ENCODE measurements at places on chromosomes 13 and 19.

GRCh38 chr13:98581381-98581780 lies 4.5 kb upstream of the STK24 start:
- peak; percentile 57 for DNase-seq

DNA sequence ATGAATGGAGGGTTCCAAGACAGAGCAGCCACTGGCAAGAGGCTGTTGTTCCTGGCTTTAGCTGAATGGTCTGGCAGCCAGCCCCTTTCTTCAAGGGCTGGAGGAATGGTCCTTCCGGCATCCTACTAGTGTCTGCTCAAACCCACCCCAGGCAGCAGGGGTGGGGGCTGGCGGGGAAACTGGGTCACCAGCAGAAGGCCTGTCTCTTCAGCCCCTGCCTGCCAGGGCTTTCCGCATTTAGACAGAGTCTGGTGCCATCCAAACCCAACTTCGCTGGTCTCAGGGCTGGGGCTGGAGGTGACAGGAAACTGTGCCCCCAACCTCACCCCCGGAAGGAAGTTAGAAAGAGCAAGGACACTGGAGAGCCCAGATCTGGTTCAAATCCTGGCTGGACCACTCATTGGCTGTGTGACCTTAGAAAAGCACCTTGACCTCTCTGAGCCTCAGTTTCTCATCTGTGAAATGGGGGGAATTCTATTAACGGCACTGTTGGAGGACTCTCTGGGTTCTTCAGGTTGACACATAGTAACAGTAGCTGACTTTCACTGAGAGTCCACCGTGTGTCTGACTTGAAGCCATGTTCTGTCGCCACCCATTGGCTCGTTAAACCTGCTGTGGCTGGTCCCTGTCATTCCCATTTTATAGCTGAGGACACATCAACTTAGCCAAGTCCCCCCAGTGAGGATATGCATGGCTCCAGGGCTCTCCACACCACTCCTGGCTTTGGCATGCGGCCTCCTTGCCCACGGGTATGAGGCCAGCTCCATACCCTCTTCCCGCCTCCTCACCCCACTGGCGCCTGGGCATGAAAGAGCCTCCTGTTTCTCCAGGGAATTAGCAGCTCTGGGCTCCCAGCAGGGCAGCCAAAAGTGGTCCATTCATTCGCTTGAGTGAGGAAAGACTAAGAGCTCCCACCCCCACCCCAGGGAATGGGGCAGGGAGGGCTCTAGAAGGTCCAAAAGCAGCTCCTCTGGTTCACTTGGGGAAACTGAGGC lies 2.5 kb upstream of the NR2C2AP start:
- DNase-seq = no peak

- no peak for DNase-seq
These were observed 8.0 kb upstream of the MEDAG start for GRCh38 chr13:30898070-30898469.

- no peak for DNase-seq
These were observed 793.5 kb downstream of the OLFM4 start for GRCh38 chr13:53822136-53822535.

DNA sequence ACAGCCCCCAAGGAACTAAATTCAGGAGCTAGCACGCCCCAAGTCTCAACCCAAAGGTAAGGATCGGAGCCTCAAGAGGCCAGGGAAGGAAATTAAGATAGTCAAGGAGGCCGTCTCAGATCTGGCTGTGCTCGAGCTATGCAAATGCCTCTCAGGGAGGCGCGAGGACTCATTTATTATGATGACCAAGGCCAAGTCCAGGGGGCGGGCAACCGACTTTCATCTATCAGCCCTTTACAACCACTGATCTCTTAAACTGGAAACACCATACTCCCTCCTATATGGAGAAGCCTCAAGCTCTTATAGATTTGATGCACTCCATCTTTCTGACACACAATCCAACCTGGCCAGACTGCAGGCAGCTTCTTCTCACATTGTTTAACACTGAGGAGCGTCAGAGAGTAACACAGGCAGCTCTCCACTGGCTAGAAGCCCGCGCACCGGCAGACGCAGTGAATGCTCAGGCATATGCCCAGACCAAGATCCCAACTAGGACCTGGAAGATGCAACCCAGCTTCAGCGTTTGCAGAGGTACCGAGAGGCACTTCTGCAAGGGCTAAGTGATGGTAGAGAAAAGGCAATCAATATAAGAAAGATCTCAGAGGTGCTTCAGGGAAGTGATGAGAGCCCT lies 9.6 kb upstream of the SLC15A1 start:
- DNase-seq = no peak

DNA sequence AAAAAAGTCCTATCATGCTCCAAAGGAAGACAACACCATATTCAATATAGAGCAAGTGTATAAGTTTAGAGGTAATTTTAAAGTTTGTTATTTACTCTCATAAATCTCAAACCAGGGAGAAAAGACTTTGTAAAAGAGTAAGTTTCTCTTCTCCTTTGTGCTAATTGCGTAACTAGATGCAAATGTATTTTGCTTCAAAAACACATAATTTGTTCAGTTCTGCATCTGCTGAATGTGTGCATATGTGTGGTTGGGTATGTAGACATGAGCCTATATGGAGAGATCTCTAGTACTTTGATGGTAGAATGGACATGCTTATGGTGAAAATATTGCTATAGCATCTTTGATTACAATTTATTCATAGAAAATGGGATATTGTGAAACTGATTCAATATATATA lies 17.8 kb upstream of the MIR17HG start:
- peak; percentile 2 for DNase-seq

- DNase-seq = no peak
These were observed 19.1 kb downstream of the ZNF575 start for GRCh38 chr19:43552198-43552450.

DNA sequence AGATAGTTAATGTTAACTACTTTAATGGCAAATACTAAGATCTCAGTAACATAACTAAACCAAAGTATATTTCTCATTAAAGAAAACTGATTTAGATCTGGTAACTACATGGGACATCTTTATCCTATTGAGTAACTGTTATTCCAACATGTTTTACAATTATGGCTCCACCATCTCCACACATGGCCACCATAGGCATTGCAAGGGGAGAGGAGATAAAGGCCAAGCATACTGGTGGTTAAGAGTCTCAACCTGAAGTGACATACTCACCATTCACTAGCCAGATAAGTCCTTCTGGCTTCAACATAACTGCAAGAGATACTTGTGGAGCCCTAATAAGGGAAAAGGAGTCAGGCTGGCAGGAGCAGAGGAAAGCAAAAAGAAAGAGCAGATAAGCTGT lies 1586.4 kb upstream of the SPRY2 start:
- DNase-seq = no peak

DNA sequence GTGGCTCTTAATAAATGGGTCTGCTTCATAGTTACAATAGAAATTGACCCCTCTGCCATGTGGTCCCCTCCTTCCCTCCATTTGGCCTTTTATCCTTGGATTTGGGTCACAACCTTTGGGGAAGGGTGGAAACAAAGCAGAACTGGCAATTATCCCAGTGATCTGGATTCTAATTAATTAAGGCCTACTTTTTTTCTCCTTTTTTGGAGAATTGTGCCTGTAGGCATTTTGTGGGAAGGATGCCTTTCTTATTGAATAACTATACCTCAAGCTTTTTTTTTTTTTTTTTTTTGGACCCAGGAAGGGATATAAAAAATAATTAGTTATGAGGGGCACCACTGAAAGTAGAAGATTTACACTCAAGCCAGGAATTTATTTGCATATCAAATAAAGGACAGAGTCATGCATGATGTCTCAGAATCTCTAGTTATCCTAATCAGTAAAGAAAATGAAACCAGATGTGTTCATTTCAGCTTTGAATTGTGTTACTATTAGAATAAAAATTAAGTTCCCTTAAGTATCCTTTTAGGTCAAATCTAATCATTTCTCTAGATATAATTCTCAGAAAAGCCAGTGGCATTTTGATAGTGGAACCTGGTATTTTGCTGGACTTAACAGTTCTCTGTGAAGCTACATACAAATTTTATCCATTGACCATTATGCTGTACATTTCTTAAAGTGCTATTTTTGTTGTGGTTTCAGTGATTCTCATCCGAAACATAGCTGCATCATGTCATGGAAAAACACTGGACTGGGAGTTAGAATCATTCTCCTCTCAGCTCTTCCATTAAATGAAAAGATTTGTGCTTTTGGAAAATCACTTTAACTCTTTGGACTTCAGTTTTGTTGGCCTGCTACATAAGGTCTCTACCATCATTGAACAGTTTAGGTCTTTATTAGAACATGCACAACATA lies 129.3 kb downstream of the KCNRG start:
- DNase-seq = no peak

GRCh38 chr19:35432911-35433310 lies 15.1 kb upstream of the FFAR2 start:
- DNase-seq = peak; percentile 47

- DNase-seq = no peak
These were observed 5.9 kb downstream of the TRAPPC6A start for GRCh38 chr19:45172173-45172572.

DNA sequence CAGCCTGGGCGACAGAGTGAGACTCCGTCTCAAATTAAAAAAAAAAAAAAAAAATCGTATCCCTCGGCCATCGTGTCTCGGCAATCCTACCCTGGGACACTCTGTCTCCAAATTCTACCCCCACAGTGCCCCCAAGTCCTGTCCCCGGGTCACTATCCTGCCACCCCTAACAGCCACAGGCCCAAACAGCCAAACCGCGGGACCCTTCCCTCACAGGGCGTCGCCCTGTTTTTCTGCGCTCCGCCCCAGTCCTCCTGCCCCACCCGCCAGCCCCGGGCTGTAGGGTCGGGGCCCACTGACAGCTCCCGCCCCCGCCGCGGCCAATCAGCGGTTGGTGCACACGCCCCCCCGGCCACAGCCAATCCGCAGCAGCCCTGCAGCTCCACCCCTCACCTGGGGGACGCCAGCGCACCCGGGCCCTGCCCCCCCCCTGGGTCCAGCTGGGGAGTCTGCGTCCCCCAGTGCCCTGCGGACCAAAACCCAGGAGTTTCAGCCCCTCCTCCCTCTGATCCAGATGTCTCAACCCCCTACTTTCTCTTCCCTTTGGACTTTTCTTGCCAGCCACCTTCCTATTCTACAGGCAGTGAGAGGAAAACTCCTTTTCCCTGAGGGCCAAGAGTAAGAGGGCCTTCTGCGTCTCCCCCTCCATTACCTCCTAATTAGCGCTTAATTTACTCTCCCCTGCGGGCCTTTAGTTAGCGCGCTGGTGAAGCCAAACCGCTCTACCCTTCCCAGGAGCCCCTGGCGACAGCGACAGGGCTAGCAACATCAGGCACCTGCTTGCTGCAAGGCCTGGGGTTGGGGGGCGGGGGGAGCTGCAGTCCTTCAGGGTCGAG lies 1.5 kb upstream of the BCAT2 start:
- no peak for DNase-seq

DNA sequence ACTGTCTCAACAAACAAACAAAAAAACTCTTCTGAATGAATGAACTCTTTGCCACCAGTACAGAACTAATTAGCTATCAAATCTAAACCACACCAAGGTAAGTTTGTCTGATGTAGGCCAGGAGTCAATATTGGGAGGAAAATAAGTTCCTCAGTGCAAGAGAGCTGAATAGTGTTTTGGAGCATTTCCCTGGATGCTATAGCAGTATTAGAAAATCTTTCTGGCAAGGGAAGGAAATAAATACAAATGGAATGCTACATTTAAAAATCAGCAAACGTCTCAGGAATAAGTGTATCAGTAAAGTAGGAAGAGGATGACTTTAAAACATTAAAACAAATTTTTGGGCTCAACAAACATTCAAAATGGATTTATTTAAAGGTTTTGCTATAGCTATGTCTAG lies 81.3 kb upstream of the TMTC4 start:
- no peak for DNase-seq

DNA sequence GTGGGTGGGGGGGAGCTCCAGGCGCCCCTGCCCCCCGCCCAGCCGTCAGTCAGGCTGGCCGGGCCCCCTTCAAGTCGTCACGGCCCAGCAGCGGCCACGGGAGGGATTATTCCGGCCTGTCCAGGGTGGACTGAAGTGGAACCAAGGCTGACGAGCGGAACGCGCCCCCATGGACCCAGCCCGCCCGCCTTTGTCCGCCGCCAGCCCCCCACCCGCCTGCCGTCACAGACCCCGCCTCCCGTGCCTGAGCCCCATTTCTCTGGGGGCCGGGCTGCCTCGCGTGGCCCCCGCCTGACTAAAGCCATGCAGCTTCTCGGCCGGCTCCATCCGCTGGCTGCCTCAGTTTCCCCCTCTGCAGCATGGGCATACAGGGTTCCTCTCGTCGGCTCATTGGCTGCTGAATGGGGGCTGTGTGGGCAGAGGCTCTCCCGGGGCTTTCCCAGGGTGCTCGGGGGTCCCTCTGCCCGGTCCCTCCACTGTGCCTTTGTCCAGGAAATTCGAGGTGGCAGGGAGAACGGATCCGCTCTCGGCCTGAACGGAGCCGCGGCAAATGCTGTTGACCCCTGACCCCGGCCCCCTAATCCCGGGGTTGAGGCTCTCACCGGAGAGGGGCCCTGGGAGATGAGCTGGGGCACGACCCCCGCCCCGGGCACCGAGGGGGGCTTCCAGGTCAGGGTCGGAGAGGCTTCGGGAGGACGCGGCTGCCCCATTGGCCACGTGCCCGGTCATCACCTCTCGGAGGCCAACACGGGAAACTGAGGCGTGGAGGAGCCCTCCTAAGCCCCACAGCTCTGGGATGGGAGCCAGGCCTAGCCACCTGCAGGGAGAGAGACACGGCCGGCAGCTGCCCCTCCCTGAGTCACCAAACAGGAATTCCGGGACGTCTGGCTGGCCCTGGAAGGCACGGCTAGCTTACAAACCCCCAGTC lies 27.4 kb downstream of the EFNA2 start:
- DNase-seq = no peak

DNA sequence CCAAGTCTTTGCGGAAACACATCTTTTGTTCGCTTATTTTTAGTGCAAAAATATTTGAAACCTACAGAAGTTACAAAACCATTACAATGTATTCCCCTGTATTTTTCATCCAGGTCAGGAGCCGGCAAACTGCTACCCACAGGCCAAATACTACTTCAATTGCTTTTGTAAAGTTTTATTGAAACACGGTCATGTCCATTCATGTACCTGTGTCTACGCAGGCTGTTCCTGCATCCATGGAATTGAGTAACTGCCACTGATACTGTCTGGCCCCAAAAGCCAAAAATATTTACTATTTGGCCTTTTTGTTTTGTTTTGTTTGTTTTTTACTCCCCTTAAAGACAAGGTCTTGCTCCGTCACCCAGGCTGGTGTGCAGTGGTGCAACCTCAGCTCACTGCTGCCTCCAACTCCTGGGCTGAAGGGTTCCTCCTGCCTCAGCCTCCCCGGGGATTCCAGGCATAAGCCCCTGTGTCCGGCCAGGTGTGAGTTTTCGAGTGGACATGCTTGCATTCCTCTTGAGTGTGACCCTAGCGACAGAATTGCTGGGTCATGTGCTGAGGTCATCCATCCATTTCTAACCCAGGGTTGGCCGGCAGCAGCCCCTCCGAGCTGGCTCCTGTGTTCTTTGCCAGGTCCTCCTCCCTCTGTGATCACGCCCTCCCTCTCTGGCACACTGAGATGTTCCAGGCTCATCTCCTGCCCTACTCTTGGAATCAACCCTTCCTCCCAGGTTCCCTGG lies 10.9 kb upstream of the S1PR4 start:
- DNase-seq = no peak

GRCh38 chr19:43320546-43320945 lies 32.9 kb upstream of the CD177 start:
- DNase-seq = no peak

- DNase-seq = no peak
These were observed 12.6 kb downstream of the GPATCH1 start for GRCh38 chr19:33093420-33094210.

- DNase-seq = no peak
These were observed 240.9 kb downstream of the LIG4 start for GRCh38 chr13:107974409-107974808.

- no peak for DNase-seq
These were observed 2.7 kb downstream of the KLF5 start for GRCh38 chr13:73061473-73061872.

GRCh38 chr19:1526979-1527649 lies 3.2 kb downstream of the PLK5 start:
- no peak for DNase-seq
